ENCODE measurements at places on chromosomes 12 and 14.

GRCh38 chr12:51008329-51009055 lies 17.7 kb downstream of the SLC11A2 start:
- DNase-seq: no peak

- no peak for DNase-seq
Observed at GRCh38 chr14:68733086-68733914, 59.6 kb downstream of the ZFP36L1 start.

GRCh38 chr12:108346727-108347710 lies 7.9 kb upstream of the CMKLR1 start:
- no peak for DNase-seq

DNA sequence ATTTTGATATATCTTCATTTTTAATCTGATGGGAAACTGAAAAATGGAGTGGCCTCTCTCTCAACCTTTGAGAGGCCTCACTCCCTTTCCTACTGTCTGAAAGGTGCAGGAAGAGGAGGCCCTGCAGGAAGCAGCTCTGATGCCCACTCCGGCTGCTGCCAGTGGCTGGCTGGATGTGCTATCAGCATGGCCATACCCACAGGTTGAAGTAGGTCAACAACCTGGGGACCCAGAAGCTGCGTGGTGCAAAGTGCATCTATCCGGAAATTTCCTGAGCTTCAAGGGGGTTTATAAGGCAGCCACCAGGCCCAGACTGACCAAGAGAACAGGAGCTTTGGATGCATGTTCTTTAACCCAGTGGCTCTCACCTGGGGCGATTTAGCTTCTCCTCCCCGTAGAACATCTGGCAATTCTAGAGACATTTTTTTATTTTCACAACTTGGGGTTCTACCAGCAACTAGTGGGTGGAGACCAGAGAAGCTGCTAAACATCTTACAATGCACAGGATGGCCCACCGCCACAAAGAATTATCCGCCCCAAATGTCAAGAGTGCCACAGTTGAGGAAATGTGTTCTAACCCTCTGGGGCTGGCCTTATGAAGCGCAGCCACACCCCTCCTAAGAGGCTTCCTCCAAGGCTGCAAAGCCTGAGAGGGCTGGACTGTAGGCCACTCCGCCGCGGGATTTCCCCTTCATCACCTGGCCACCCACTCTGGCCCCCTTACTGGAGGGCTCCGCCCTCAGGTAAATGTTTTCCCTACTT lies 8.2 kb upstream of the BATF start:
- DNase-seq: no peak

- DNase-seq: no peak
Observed at GRCh38 chr14:78440356-78440894, 270.3 kb downstream of the NRXN3 start.

GRCh38 chr12:122740351-122740750 lies 9.7 kb upstream of the HCAR1 start:
- DNase-seq: no peak

GRCh38 chr12:27817766-27818165 lies 37.7 kb upstream of the MANSC4 start:
- no peak for DNase-seq

DNA sequence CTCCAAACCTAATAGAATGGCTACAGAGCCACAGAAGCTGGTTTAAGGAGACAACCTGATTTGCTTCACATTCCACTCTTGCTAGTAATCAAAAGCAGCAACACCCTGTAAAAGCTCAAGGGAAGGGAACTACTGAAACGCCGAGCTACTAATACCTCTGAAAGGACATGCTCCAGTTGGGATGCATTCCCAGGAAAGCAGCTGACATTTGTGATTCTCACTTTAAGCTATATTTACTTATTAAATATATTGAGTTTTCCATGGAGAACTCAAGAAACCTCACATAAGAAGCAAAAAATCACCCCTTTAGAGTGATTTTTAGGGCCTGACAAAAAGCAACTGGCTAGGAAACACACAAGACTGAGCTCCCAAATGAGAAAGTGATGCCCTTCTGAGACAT lies 1073.0 kb upstream of the FLRT2 start:
- no peak for DNase-seq

GRCh38 chr14:90615517-90616060 lies 200.6 kb downstream of the TTC7B start:
- DNase-seq: no peak

DNA sequence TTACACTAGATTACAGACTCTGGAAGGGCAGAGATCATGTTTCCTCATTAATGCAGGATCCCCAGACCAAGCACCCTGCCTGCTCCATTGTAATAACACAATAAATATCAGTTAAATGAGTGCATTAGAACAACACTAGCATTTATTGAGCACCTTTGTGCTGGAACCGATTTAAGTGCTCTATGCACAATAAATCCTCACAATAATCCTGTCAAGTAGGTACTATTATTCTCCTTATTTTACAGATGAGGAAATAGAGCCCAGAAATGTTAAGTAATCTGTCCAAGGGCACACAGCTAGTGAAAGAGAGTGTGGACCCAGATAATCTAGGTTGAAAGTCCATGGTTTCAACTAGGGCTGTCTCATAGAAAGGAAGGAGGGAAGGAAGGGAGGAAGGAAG lies 69.8 kb downstream of the MAP1LC3B2 start:
- DNase-seq: no peak

- DNase-seq: no peak
Observed at GRCh38 chr14:93431036-93431670, 414 bp downstream of the UNC79 start.

DNA sequence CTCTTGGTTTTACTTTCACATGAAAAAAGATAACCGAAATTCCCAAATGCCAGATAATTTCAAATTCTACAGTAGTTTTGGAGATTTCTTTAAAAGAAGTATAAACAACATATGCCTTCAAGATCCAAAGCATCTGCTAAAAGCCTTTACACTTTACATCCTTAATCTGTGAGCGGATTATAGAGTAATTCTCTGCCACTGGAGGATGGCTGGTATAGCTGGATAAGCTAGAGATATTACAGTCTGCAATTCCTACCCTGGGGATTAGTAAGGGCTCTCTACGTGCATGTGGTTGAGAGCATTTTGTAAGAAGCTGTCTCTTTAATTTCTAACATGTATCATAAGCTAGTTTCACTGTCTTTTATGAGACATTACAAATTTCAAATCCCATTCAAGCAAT lies 240.3 kb upstream of the HMGA2 start:
- DNase-seq: no peak

DNA sequence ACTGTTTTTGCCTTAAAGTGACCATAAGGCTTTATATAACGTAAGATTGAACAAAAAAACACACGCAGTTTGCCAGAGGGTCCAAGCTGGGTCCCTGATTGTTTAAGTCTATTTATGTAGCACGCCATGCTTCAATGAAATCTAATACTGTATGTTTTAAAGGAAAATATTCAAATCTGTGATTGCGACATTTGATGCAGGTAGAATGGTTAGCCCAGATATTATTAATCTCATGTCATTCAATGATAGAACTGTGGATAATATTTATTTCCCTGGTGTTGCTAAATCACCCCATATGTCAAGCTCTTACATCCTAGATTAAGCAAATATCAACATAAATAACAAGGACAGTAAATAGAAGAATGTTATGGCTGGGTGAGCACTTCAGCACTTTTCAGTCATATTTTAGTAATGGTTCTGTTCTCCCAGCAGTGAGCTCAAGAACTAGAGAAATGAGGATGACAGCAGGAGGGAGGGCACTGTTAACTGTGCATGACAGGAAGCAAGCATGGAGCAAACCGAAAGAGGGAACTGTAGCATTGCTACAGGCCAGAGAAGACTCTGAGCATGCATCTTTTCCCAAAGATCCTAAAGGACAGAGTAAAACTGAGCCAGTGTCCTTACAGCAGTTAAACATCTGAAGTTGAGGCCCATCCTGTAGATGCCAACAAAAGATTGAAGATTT lies 465.7 kb upstream of the MGAT4C start:
- no peak for DNase-seq

GRCh38 chr12:12166751-12167150 lies 96.0 kb downstream of the BCL2L14 start:
- no peak for DNase-seq

DNA sequence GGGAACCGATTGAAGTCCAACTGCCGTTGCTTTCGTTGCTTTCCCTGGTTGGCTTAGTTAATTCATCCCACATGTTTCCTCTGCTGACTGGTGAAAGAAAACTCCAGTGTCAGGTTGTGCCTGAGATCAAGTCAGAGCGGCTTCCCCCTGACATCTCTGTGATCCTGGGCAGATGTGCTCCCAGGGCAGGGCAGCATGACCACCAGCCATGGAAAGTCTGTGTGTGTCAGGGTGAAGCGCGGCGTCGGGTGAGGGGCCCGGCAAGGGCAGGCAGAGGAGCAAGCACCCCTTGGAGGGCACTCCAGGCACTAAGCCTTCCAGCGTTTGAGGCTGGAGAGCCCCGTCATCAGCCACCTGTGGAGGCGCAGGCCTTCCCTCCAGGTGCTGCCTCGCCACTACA lies 54.5 kb upstream of the IGF1 start:
- no peak for DNase-seq

GRCh38 chr12:95141310-95141709 lies 67.9 kb upstream of the NR2C1 start:
- no peak for DNase-seq

- DNase-seq: no peak
Observed at GRCh38 chr14:100042286-100042685, 22.9 kb upstream of the EVL start.

DNA sequence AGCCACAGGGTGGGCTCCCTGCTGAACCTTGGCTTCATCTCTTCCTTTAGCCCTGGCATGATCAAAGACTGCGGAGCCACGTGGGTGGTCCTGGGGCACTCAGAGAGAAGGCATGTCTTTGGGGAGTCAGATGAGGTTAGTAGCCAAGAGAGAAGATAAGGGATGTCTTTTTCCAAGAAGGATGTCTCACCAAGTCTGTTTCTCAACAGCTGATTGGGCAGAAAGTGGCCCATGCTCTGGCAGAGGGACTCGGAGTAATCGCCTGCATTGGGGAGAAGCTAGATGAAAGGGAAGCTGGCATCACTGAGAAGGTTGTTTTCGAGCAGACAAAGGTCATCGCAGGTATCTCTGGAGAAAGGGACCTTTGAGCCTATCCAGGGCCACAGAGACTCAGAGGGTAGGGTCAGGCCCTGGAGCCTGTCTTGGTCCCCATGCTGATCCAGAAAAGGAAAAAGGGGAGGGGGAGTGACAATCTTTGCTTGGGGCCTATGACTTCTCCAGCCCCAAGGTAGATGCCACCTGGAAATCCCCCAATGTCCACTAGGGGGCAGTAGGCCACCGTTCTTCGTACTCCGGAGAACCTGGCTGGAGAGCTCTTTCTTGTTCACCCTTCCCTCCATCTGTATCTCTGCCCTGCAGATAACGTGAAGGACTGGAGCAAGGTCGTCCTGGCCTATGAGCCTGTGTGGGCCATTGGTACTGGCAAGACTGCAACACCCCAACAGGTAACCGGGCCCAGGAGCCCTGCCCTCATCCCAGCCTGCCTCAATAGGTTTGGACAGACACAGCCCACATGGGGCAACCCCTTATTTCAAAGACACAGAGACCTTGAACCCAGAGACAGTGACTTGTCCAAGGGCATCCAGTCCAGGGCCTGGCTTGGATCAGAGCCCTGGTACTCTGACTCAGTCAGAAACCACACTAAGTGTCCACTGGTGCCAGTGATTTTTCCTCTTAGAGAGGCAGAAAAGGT lies 2.0 kb downstream of the TPI1 start:
- peak; percentile 73 for DNase-seq

- no peak for DNase-seq
Observed at GRCh38 chr14:67357969-67358354, 1.6 kb downstream of the ATP6V1D start.

- DNase-seq: no peak
Observed at GRCh38 chr14:101947577-101947903, 16.8 kb upstream of the DYNC1H1 start.

- DNase-seq: no peak
Observed at GRCh38 chr12:70031046-70031445, 206.0 kb downstream of the MYRFL start.

DNA sequence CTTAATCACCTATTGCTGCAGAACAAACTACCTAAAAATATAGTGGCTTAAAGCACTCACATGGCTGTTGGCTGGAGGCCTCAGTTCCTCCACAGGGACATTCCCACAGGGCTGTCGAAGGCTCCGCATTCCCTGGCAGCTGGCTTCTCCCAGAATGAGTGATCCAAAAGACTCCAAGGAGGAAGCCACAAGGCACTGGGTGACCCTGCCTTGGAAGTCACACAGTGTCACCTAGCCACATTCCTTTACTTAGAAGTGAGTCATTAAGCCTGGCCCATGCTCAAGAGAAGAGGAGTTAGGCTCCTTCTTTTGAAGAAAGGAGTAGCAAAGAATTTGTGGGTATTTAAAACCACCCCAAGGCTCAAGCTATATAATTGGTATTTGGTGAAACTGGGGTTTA lies 63.9 kb upstream of the MAP1LC3B2 start:
- DNase-seq: no peak

DNA sequence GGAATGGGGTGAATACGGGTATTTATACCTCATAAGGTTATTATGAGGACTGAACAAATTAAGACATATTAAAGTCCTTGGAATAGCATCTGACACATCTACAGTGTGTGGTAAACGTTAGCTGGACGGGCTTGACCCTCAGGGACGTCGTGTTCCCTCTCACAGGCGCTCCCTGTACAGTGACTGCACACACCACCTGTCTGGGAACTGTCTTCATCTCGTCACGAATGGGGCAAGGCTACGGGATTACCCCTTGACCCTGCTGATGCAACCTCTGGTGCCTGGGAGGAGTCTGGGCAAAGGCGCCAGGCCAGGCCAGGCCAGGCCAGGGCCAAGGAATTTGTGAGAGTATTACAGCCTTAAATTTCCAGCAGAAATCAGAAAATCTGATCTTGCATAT lies 191.1 kb downstream of the CALM1 start:
- no peak for DNase-seq

DNA sequence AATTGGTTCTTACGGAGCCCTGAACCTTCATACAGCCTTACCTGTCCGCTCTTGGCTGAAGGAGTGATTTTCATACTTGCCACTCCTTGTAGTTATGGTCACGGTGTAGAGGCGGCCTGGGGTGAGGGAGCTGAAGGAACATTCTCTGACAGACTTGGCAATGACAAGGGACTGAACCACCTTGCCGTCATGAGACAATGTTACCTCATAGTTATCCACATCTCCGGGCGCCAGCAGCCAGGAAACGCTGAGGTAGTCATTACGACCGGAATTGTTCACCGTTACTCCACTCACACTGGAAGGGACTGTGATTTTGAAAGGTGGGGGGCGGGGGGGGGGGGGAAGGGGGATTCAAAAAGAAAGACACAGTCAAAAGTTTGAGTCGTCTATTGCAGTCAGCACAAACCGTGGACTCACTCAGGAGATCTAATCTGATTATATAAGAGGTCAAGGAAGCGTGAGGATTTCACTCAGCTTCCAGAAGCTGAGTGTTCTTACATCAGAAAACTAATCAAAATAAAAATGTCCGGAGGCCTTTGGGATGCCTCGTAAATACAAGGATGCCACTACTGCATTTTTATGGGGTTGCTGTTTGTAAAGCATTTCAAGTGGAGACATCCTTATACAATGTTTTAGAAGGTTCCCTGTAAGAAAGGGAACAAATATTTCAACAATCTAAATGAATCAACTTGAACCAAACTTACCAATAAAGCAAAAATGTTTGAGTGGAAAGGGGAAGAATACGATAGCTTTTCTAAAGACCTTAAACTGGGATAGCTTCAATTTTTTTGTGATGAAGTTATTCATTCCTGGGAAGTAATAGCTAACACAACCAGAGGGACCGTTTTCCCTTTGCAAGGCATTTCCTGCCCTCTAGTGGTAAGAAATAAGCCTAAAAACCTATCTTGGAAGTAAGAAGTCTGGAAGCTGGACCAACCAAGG lies 60.6 kb downstream of the PTPRB start:
- peak; percentile 10 for DNase-seq
